ENCODE measurements at places on chromosomes 6 and 20.

DNA sequence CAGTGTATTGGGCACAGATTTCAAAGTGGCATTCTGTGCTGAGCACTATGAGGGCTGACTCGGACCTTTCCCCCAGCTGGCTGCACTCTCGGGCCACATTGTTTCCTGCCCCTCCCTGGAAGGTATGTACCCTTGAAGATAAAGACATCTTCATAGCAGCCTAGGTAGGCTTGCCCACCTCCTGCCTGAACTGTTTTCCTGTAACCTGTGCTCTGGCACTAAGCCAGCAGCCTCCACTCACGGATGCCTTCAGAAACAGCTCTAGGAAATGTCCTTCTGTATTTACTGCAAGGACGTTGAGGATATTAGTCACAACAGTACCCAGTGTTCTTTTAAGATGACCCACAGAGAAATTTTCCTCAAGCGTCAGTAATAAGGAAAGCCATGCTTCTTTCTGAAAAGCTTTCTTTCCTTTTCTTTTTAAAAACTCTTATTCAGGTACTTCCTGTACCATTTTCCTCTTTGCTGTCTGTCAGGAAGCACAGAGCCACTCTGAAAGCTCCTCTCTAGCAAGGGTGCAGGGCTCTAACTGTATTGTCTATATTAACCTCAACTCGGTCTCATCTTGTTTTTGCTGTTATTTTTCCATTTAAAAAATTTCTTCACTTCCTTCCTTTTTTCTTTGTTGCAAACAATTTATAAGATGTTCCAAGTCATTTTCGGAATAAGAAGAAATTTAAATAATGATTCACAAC lies 43.5 kb downstream of the TTI1 start:
- DNase-seq, result no peak

- no peak for DNase-seq
These were observed 11.3 kb downstream of the FKBP5 start for GRCh38 chr6:35677456-35677855.

- DNase-seq, result no peak
These were observed 644.3 kb upstream of the AGPAT4 start for GRCh38 chr6:161918109-161918531.

- DNase-seq, result no peak
These were observed 2.4 kb downstream of the ADA start for GRCh38 chr20:44649126-44649525.

DNA sequence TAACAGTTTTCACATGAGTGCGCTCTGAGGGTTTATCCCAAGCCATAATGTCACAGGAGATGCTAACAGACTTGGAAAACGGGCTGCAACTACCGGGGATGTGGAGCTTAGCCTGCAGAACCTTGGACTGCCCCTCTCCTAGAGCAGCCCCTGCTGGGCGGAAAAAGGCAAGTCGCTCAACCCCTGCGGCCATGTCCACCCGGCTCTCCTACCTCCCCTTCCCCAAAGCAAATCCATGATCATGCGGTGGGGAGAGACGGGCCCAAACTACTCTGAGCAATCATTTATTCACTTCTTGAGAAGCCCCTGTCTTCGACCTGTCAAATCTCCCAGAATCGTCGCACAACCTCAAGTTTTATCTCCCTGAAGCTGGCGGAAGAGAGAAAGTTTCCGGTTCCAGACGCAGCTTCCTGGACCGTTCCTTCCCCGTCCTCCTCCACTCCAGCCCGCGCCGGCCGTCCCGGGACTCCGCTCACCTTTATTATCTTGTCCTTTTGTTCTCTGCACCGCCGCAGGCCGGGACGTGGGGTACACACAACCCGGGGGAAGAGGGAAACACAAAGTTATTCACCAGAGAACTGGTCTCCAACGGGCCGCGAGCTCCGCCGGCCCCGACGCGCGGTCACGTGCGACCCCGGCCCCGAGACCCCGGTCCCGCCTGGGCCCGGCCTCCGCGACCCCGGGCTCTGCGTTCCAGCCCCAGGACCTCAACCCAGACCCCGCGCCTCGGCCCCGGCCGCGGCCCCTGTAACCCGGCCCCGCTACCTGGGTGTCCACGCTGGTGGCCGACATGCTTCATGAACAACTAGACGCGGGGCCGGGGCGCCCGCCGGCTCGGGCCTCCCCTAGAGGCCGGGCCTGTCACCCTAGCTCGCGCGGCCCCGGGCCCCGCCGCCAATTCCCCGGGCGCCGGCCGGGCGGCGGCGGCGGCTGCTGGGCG lies 560 bp downstream of the YTHDF1 start:
- DNase-seq, result no peak

DNA sequence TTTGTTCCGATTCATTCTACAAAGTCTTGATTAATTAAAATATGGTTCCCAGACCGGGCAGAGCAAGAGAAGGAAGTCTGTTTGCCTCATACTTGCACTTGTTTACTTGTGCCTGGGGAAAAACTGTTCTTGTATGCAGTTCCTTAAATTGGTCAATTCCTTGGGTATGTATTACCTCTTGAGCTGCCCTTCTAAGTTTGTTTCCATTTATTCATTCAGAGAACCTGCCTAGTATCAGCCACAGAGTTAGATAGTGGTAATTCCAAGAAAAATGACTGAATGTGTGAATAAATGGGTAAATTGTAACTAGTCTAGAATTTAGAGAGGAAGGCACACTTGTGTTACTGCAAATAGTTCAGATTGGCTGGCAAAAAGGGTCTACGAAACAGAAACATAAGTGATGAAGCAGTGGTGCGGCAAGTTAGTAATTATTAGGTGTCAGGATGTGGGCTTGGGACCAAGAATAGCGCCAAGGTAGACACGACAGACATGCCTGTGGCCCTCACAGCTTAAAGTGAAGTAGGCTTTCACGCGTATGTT lies 525 bp upstream of the MAK start:
- DNase-seq, result no peak

DNA sequence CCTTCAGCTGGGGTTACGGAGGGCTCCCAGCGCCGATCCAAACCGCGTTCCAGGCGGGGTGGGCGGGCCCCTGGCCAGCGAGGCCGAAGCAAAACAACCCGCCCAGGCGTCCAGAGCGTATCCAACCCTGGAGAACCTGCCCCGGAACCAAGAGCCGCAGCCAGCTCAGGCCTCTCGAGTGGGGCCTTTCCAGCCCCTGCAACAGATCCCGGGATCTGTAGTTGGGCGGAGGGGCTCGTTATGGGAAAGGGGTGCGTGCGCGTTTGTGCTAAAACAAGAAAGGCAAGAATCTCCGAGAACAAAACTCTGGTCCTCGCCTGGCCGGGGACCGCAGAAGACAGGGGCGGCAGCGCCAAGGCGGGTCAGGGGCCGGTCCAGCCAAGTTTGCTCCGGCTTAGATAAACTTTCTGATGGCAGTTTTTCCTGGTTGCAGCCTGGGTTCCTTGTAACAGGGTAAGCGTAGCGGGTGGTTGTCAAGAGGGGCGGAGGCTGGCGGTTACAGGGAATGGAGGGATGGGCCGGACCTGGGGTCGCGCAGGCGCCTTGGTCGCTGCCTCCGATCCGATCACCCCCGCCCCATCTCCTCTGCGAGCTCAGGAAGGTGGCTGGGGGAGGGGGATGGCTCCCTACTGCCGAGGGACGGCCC lies 448 bp upstream of the RIN2 start:
- DNase-seq, result no peak

DNA sequence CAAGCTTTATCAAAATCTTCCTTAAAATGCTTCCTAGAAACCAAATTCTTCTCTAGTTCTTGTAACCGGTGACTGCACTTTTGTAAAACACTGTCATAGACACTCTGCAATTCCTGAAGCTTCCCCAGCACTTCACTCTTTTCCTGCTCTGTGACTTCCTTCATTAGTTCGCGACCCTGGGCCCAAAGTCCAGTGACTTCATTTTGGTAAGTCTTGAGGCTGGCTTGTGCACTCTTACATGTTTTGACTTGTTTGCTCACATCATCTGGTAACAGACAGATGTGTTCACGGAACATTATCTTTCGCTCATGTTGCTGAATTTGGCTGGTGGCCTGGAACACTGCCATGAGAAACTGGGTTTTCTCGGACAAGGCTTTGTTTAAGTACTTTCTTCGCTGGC lies 306.2 kb downstream of the SYNE1 start:
- no peak for DNase-seq

DNA sequence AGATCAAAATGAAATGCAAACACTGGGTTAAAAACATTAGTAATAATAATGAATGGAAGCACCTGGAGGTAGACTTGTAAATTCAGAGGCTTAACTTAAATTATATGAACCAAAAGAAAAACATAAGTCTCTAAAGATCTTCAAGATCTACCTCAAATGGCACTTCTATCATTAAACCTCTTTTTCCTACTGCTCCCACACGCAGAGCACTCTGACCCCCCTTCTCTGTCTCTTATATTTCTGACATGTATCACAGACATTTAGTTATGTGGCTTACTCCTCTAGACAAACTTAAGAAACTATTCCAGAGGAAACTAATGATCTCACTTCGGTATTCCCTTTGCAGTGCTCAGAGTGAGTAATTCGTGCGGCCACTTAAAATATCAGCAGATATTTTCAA lies 1.1 kb downstream of the TBC1D32 start:
- DNase-seq, result no peak

GRCh38 chr20:58669287-58670006 lies 18.4 kb downstream of the STX16 start:
- no peak for DNase-seq

DNA sequence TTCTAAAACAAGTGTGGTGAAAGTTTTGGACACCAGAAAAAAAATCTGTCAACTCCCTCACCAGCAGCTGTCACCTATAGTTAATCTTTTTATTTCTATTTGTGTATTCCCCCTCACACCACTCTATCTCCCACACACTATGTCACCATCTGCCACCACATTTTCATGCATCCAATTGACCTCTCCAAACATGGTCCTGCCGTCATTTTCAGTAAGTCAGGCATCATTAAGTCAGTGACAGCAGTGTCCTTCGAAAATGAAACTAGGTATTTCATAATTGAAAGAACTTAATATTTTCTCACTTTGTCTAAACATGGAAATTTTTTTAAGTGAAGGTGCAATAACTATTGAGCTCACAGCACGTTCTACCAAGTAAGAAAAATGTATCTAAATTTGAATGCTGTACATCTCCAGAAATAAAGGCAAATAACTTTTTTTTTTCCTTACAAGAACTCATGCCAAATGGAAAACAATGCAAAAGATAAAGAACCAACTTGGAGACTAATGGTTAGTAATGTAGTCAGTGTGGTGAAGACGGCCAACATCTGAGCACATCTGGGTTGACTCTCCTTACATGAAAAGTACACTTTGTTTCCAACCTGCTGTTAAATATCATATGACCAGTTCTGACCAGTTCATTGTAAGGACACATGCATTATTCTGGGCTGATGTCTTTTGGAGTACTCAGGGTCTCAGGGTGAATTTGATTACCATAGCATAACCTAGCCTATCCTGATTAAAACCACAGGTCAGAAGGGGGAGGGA lies 623.3 kb upstream of the MANEA start:
- no peak for DNase-seq

DNA sequence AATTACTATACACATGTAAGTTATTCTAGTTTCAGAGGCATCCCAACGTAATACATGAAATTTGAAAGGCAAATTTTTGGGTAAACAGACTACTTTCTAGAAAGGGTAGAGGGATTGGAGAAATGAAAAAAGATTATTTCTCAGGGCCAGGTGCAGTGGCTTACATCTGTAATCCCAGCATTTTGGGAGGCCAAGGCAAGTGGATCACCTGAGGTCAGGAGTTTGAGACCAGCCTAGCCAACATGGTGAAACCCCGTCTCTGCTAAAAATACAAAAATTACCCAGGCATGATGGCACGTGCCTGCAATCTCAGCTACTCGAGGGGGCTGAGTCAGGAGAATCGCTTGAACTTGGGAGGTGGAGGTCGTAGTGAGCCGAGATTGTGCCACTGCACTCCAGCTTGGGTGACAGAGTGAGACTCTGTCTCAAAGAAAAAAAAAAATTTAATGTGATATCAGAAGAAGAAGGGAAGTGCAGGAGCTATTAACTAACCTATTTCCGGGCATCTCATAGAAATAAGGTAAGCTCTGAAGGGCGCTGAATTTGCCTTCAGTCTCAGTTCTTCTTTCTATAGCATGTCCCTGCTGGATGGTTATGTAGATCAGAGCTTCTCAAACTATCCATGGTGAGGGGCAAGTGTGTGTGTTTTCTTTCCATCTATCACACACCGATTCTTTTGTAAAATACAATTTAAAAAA lies 100.3 kb upstream of the MTHFD1L start:
- no peak for DNase-seq

DNA sequence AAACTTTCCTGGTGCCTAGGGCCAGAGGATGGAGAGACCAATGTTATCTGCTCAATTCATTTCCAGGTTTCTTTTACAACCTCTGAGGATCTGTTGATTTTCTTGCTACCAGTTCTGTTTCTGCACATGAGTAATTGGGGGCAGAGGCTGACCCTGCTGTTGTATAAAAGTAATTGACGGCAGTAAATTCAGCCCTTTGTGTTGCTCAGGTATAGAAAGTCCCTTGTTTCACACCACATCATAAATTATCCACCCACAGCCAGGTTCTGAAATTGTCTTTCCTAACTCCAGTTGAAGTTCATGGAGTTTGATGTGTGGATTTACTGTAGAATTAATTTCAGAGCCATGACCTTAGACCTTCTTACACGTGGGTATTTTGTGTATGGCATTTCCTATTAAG lies 107.4 kb upstream of the GRIK2 start:
- no peak for DNase-seq

DNA sequence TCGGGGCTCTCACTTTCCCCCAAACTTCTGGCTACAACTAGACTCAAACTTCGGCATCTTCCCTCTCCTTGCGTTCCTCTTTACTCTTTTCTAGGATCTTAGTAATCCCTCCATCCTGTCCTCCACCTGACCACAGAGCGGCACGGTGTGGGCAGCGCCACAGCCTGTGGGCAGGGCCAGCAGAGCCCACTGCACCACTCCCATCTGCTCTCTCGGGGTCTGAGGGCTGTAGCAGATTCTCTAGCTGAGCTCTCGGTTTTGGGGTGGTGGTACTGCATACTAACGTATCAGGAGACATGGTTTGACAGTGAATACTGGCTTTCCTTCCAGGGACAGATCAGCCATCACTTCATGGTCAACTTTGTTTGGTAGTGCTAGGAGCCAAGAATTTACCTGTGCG lies 57.4 kb downstream of the EZR start:
- DNase-seq, result no peak

- peak; percentile 15 for DNase-seq
These were observed 43.6 kb upstream of the FUCA2 start for GRCh38 chr6:143555071-143555492.

GRCh38 chr6:127192911-127193541 lies 73.6 kb upstream of the RNF146 start:
- DNase-seq, result no peak

GRCh38 chr20:34675561-34675960 lies 1.3 kb downstream of the PIGU start:
- no peak for DNase-seq

GRCh38 chr6:142934106-142934505 lies 10.9 kb downstream of the HIVEP2 start:
- DNase-seq, result no peak

- DNase-seq, result no peak
These were observed 39.8 kb upstream of the PTPN1 start for GRCh38 chr20:50470264-50470858.
